DMS53 (cell line): ENCODE measurements at places on chromosomes 12 and 14.

DNA sequence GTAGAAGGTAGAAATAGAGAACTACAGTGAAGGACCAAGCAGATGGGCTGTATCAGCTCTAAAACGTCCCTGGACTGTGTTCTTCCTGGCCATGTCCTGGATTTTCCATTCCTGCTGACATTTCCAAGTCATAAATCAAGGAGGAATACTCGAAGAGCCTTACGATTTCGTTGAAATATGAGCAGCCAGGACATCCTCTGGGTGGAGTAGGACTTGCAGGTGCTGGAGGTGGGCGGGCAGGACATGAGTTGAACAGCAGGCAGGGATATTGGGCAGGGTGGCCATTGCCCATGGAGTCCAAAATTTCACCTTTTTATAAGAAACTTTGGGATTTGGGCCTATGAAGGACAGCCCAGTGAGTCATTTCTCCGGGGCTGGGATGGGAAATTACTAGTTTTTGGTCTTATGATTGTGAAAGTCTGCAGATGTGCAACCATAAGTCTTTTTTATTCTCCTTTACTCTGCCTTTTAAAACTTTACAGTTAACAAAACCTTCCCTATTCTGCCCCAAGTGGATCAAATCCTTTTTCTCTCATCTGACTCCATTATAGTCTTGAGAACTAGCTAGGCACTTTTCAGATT is 88.8 kb downstream of the TMX1 start:
- no peak for DNase-seq

DNA sequence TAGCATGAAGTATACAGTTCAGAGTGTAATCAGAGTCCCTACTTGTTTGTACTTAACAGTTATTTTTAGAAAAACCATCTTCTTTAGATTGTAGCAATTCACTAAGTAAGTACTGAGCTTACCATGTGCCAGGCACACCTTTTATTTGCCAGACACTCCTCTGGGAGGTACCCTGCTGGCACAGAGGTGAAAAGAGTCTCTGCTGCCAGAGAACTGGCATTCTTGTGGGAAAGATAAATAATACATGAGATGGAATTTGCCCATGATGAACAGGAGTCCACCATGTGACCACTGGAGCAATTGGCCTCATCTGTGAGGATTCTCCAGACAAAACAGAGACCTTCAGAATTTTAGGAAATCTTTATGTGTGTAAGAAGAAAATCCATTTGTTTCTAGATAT is 199.3 kb upstream of the SLC16A7 start:
- peak; percentile 30 for DNase-seq

DNA sequence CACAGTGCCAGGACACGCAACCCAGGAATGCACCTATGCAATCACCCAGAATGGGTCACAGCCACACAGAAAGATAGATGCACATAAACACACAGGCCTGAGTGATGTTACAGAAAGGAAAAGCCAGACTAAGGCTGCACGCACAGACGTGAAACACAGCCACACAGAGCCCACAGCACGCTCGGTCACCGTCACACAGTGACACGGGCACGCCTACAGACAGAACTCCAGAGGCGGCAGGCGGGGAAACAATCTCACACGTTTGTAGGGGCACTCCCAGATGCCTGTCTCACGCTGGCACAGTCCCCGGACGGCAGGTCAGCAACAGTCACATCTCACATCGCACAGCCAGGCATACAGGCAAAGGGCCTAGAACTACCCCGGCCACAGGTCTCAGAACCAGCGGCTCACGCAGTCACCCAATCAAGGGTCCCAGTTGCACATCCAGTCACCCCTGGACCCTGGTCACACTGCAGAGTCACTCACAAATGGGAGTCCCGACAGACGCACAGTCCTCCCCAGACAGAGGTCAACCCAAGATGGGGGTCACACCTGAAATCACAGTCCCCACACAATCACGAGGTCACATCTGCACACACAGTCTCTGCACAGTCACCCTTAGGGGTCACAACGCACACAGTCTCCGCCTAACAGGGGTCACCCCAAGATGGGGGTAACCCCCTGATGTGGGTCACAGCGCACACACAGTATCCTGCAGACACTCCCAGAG is 790 bp downstream of the SSH1 start:
- peak; percentile 69 for DNase-seq

DNA sequence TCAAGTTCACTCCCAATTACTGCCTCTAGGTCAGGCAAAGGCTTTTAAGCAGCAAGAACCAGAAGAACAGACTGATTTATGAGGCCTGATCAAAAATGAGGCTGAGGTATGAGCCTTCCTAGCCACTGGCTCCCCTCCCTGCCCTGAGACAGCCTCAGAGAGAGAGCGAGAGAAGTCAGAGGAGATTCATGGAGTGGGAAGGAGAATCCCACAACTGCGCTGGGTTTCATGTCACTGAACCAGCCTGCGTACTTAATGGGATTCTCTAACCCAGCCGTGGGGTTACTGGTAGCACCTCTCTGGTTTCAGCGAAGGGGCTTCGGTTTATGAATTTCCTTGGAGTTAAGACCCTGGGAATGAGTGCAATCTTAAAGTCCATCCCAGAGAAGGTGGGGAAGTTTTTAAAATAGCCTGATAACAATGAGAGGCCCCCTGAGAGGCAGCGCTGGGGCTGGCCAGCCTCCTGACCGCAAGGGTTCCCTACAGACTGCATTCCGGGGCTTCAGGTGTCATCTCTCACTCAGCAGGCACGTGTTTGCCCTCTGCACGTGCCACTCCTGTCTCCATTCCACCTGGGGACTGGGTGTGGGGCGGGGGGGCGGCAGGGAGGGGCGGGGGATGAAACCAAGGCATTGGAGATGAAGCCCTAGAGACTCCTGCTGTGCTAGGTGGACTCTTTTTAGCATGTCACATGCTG is 6.1 kb upstream of the GPRC5A start:
- DNase-seq, result no peak

GRCh38 chr14:49870908-49871307 is 18.3 kb upstream of the NEMF start:
- DNase-seq, result no peak

DNA sequence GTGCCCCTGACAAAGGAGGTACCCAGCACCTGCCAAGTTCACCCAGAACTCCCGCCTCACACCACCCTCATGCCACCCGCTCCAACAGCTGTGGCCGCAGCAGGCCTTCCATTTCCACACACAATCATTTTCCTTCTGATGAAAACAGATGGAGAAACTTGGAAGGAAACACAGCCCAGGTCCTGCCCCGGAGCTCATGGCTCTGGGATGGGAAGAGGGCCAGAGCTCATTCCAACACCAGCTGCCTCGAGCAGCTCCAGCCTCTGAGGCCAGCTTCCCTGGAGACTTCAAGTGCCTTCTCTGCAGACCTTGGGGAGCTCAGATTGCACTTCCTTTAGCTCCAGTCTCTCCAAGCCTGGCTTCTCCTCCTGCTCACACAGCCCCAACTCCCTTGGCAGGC is 55.1 kb upstream of the CMKLR1 start:
- DNase-seq, result no peak

GRCh38 chr12:44584625-44585024 is 291.5 kb downstream of the NELL2 start:
- no peak for DNase-seq

- DNase-seq, result no peak
Measured at GRCh38 chr12:83365317-83365716, 678.6 kb downstream of the TMTC2 start.

DNA sequence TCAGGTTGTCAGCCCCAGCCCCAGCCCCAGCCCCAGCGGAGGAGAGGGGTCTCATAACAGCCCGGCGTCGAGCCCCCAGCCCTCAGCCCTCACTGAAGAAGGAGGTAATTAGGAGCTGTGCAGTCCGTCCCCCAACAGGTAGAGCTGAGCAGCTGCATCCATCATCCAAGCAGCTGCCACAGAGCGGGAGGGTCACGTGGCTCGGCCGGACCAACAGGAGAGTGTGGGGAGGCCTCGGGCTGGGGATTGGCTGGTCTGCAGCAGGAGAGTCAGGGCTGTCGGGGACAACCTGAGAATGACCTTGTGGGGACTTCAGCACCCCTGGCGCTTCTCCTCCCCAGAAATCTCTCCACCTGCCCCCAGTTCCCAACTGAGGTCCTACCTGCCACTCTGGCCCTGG is 29.6 kb downstream of the SMUG1 start:
- DNase-seq, result peak; percentile 73

GRCh38 chr12:131443019-131444000 is 267.6 kb upstream of the SFSWAP start:
- DNase-seq, result no peak

- no peak for DNase-seq
Measured at GRCh38 chr12:48631071-48631470, 51.0 kb downstream of the KANSL2 start.

- DNase-seq, result no peak
Measured at GRCh38 chr14:101547107-101547738, 14.1 kb upstream of the DIO3 start.

DNA sequence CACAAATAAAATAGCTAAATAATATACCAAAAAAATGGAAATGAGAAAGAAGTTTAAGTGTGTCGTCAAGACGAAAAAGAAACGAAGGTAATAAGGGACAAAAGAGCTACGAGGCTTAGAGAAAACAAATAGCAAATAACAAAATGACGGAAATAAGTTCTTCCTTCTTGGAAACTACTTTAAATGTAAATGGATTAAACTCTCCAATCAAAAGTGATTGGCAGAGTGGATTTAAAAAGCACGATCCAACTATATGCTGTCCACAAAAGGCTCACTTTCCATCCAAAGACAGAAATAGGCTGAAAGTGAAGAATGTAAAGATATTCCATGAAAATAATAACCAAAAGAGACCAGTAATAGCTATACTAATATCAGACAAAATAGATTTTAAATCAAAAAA is 82.4 kb downstream of the DIO3 start:
- no peak for DNase-seq

DNA sequence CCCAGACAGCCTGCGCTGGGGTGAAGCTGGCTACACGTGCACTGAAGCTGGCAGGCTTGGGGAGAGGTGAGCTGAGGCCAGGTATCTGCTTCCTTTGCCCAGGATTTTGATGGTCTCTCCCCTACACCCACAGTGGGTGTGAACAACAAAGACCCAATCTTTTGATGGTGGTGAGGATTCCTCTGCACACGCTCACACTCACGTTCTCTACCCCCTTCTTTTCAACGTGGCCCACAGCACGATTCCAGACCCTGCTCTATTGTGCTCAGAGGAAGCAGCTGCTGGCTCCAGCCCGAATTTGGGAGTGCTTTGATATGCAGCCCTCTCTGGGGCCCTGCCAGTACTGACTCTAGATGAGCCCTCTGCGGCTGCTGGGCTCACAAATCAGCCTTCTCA is 4.9 kb downstream of the CD9 start:
- no peak for DNase-seq

GRCh38 chr12:48795550-48796455 is 6.9 kb upstream of the ADCY6 start:
- peak; percentile 87 for DNase-seq

GRCh38 chr12:22935090-22935489 is 310.1 kb downstream of the ETNK1 start:
- DNase-seq, result no peak

GRCh38 chr12:82517808-82518207 is 159.5 kb downstream of the METTL25 start:
- peak; percentile 63 for DNase-seq

DNA sequence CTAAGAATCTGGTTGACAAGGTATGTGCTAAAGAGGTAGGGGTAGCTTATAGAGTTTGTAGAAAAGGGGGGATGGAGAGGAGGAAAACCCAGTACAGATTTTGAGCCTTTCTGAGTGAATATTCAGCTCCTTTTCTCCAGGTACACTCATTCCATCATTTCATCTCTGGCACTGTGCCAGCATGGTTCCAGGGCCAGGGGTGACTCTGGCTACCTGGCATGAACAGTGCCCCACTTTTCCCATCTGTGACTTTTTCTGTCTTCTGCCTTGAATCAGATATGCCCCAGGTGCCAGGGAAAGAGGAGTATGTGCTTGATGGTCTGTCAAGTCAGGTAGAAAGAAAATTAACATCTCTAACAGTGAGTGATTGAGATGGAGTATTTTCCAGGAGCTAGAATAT is 175.7 kb downstream of the CACNA1C start:
- no peak for DNase-seq

GRCh38 chr14:60106339-60106738 is 14.6 kb downstream of the PCNX4 start:
- DNase-seq, result no peak

DNA sequence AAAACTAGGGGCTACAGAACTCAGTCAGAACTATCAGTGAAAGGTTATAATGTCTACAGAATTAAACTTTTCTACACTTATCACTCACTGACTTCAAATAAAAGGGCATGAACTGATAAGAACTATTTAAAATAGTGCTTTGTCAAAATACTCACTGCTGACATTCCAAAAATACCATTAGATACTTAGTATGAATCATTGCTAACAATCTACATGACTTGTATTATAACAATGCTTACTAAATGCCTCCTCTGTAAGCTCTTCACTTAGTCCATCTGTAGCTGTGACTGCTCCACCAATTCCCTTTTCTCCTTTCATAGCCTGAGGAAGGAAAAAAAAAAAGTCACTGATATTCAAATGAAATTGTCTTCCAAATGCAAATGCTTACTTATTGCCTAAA is 17.0 kb downstream of the NFYB start:
- no peak for DNase-seq

DNA sequence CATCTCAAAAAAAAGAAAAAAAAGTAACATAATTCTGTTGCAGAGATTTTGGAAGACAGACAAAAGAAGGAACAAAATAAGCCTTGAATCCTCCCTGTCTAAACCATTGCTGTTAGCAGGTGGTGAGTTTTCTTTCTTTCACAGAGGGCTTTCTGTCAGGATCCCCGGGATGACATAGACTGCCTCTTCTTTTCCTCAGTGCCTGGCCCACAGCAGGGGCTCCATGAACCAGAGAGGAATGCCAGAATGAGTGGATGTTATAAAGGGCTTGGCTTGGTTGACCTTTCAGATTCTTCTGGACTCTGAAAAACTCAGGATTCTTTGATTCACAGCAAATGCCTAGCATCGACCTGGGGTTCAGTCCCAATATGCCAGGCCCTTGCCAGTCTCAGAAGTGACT is 45.8 kb upstream of the CORO1C start:
- DNase-seq, result no peak

DNA sequence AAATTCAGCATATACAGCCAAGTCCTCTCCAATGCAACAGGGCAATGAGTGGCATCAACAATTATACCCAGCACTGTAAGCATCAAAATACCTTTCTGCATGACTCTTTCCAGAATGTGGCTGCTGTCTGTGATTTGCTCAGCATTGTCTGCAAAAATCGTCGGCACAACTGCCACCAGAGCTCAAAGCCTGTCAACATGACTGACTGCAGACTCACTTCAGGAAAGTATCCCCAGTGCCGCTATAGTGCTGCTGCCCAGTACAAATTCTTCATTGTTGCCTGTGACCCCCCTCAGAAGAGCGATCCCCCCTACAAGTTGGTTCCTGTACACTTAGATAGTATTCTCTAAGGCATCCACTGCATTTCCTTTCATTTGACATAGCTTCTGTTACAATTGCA is 735 bp downstream of the RNASE6 start:
- DNase-seq, result no peak

GRCh38 chr12:52870361-52871290 is 21.8 kb upstream of the KRT78 start:
- DNase-seq, result peak; percentile 60

GRCh38 chr12:19971361-19972280 is 396.7 kb upstream of the PDE3A start:
- DNase-seq, result no peak
